Left cardiac atrium (tissue), 4 donors: ENCODE measurements at places on chromosomes 2 and 18.

DNA sequence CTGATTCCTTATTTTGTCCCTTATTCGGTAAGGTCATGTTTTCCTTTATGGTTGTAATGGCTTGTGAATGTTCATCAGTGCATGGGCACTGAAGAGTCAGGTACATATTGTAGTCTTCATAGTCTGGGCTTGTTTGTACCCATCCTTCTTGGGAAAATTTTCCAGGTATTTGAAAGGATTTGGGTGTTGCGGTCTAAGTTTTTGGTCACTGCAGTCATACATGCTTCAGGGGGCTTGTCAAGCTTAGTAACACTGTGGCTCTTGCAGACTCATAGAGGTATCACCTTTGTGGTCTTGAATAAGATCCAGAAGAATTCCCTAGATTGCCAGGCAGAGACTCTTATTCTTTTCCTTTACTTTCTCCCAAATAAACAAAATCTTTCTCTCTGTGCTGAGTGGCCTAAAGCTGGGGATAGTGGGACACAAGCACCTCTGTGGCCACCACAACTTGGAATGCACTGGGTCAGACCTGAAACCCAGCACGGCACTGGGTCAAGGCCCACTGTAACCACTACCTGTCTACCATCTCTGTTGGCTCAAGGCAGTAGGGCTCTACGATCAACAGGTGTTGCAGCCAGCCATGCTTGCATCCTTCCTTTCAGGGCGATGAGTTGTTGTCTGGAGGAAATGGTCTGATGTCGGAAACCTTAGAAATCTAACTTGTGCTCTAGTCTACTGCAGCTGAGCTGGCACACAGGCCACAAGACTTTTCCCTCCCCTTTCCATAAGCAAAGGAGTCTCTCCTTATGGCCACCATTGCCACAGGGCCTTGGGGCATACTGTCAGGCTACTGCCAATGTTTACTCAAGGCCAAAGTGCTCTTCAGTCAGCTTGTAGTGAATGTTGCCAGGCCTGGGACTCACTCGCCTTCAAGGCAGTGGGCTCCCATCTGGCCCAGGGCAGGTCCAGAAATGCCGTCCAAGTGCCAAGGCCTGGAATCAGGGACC lies 21.5 kb downstream of the IL1RN start:
- DNase-seq: no peak

DNA sequence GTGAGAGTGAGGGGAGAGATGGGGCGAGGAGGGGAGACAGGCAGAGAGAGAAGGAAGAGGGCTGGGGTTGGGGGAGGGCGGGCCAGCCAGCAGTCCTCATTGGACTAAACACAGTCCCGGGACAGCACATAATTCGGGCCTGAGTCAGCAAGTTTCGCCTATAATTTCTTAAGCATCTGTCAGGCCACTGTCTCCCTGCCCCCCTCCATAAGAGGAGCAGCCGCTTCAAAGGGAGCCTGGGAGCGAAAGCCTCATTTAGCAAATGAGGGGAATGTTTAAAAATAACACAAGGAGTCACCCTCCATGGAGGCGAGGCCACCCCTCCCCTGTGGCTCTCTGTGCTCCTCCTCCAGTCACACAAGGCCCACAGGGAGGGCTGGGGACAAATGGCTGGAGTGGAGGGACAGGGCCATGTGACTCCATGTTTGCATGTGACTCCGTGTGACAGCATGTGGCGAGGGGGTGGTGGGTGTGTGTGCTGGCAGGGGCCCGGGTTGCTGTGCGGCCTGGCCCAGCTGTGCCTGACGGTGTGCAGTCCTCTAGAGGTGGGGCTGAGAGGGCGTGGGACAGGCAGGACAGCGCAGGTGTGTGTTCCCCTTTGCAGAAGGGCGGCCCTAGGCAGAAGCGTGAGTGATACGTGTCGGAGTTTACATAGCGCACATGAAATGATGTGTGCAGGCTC lies 162.4 kb downstream of the CELF4 start:
- DNase-seq: peak; percentile 29

DNA sequence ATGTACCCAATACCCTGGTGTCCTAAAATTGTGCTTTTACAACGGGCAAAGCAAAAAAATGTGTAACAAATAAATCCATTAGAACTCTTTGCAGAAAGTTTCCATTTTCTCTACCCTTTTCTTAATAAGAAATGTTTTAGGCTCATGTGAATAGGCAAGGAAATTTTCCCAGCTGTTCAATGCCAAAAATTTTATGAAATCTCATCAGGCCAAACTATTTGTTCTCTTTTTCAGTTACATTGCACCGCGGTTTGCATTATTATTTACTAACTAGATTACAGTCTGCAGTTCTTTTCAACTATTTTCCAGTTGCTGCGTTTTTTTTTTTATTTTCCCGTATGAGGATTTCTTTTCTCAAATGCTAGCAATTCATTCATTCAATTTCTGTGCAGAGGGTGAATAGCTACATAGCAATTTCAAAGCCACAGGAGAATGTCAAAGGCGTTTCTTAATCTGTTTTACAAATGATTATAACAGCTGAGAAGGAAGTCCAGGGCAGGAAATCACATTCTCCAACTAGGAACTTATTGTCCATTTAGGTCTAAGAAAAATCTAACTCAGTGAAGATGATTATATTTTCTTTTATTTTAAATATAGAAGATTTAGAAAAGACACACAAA lies 367.5 kb upstream of the MMADHC start:
- no peak for DNase-seq

DNA sequence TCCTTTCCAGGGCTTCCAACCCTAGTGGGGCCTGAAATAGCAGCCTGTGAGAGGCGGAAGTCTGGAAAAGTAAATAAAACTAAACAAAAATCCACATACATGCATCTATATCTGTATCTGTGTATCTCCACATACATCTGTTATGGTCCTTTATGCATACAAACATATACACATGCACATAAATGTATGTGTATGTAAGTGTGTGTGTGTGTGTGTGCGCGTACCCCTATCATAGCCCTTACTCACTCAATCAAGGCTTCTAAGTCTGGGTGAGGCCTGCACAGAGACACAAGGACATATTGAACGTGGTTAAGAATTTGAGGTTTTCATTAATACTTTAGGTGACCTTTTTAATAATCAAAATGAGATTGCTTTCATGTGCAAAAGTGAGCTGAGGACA lies 98.9 kb upstream of the CYRIA start:
- no peak for DNase-seq

DNA sequence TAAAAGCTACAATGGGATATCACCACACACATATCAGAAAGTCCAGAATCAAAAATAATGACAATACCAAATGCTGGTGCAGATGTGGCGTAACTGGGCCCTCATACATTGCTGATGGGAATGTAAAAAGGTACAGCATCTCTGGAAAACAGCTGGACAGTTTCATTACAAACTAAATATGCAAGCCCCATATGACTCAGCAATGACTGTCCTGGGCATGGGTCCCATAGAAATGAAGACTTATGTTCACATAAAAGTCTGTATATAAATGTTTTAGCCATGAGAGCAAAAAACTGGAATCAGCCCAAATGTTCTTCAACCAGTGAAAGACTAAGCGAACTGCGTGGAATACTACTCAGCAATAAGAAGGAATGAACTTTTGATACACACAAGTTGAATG lies 56.7 kb downstream of the ALPK2 start:
- no peak for DNase-seq

DNA sequence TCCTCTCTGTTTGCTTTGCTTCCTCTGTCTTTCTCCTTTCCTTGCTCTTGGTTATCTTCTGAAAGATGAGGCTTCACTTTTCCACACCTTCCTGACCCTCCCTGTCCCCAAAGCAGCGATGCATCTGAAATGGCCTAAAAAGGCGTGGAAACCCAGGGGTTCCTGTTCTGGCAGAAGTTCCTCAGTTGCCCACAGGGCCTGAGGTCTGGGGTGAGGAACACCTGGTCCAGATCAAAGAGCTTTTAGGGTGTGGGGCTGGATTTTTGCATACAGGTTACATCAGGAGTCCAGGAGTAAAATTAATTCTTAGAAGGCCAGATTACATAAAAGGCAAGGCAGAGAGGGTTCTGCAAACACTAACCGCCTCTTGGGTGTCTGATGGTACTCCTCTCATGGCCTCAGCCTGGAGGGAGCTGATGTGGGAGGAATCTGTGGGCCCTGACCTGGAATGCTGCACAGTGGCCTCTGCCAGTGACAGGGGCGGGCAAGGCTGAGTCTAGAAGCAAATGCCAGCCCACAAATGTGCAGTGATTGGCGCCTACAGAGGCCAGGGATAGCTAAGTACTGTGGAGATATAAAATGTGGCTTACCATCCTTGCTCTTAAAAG lies 41.8 kb downstream of the INPP4A start:
- DNase-seq: no peak

DNA sequence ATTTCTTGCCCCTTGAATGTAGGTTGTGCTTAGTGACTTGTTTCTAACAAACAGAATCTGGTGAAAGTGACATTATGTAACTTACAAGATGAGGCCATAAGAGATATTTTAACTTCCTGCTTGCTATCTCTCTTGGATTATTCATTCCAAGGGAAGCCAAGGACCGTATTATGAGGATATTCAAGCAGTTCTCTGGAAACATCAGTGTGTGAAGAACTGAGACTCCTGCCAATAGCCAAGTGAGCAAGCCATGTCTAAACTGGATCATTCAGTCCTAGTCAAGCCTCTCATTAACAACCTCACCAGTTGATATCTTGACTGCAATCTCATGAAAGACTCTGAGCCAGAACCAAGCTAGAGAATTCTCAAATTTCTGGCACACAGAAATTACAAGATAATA lies 765.1 kb upstream of the SLC8A1 start:
- DNase-seq: no peak
